ENCODE measurements at places on chromosomes 5 and 9.

GRCh38 chr5:109674596-109674995 lies 15.1 kb upstream of the MAN2A1 start:
- DNase-seq, result no peak

GRCh38 chr5:103693517-103693916 lies 130.9 kb upstream of the NUDT12 start:
- no peak for DNase-seq

DNA sequence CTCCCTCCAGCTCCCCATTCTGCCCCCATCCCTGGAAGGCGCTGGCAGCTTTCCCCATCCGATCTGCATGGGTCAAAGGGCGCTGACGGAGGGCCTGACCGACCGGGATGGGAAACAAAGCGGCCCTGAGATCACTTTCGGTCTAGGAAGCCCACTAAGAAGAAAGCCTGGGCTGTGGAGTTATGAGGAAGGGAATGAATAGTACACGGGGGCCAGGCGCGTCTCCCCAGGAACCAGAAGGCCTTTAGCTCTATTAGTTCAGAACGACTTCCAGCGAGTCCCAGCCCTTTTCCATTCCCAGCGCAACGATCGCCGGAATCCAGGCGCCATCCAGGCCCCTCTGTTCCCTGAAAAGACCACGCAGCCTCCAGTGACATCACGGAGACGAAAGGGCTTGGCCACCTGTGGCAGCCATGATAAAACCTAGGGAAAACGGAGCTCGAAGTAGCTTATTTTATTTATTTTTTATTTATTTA lies 70.1 kb upstream of the CCDC180 start:
- no peak for DNase-seq

- DNase-seq, result no peak
These were observed 207.6 kb upstream of the DMRTA1 start for GRCh38 chr9:22238809-22239684.

- no peak for DNase-seq
These were observed 94.9 kb downstream of the DENND1A start for GRCh38 chr9:123834889-123835562.

- no peak for DNase-seq
These were observed 10.1 kb downstream of the GLIPR2 start for GRCh38 chr9:36146651-36147050.

GRCh38 chr5:175246889-175247520 lies 197.0 kb downstream of the DRD1 start:
- no peak for DNase-seq

DNA sequence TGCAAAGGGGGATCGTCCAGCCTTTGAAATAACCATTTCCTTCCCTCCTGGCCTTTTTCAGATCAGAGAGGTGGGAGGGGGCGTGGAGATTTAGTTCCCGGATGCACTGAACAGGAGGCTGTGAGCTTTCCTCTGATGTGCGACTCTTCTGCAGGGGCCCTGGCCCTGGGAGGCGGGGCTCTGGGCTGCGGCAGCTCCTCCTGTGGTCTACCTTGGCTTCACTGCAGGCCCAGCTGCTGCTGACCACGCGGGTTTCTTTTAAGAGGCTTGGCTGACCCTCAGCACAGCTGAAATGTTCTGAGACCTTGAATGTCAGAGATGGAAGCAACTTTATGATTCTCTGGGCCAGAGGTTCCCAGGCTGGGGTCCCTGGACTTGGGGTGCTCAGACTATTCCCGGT lies 27.0 kb upstream of the COL15A1 start:
- no peak for DNase-seq

DNA sequence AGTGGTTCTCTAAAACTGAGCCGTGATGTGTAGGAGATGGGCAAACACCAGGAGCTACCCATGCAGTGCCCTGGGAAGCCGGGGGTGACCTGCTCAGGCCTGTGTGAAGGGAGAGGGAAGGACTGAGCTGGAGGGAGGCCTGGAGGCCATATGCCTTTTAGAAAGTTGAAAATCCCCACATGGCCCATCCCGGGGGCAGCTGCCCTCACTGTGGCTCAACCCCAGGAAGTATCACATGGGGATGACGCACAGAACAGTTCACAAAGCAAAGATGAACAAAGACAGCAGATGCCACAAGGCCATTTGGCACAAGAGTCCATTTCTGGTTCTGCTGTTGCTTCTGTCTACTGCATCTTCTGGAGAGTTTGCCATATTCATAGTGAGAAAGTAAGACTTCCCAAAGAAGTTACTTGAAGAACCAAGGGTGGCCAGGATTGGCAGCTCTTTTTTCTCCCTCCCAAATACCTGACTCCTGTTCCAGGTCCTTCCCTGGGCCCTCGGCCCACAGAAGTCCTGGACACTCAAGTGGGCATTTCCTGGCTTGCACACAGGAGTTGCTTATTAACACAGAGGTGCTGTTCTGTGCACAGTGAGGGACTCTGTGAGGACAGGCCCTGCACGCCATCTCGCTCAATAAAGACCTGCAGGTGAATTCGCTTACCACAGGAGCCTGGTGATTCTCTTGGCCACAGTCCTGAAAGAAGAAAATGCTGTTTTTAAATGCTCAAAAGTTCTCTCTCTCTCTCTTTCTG lies 25.1 kb downstream of the ACSL6 start:
- no peak for DNase-seq

DNA sequence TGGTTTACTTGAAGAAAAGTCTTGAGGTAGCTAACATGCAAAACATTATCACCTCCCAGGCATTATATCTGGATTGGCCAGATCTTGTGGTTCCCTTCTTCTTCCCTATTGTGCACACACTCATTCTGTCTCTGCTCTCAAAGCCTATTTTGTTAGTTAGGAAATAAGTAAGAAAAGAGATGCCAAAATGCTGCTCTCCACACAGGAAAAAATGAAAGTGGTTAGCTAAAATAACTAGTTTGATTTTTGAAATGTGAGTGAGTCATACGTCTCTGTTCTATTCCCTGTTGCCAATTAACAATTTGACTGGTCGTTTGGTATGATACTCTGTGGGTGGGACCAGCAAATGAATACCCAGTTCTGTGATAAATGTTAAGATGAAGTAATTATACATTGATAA lies 28.1 kb downstream of the LMNB1 start:
- no peak for DNase-seq

- no peak for DNase-seq
These were observed 74.4 kb upstream of the SHISAL2B start for GRCh38 chr5:64615895-64616294.

DNA sequence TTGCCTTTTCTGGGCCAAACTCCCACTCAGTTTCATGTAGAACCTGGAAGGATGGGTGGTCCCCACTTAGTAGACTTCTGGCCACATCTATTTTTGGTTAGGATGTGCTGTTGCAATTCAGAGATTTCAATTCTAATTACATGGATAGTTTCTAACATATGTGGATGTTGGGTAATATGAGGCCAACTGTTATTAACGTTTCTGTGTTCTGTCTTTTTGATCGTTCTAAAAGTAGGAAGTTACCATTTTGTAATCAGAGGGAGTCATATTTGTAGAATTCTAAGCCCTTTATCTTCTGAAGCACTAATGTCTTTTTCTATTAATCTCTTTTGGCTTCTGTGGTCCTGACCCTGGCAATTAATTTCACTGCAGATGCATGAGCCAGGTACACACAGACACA lies 141.6 kb upstream of the SPEF2 start:
- no peak for DNase-seq

DNA sequence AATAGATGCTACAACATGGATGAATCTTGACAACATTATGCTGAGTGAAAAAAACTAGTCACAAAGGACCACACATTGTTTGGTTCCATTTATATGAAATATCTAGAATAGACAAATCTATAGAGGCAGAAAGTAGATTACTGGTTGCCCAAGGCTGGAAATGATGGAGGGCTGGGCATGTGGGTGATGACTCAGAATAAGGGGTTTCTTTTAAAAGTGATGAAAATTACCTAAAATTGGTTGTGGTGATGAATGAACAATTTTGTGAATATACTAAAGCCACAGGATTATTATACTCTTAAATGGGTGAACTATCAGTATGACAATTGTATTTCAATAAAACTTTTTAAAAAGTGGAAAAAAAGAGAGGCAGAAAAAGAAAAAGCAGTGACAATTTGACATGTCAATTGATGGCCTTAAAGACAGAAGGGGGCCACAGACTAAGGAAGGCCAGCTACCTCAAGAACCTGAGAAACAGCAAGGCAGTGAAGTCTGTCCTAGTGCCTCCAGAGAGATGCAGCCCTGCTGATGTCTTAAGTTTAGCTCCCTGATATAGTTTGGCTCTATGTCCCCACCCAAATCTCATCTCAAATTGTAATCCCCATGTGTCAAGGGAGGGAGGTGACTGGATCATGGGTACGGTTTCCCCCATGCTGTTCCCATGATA lies 182.7 kb downstream of the PIK3R1 start:
- no peak for DNase-seq

GRCh38 chr9:93023521-93023815 lies 35.0 kb upstream of the SUSD3 start:
- DNase-seq, result no peak

- DNase-seq, result no peak
These were observed 32.6 kb downstream of the CSNK1A1 start for GRCh38 chr5:149518620-149519019.

DNA sequence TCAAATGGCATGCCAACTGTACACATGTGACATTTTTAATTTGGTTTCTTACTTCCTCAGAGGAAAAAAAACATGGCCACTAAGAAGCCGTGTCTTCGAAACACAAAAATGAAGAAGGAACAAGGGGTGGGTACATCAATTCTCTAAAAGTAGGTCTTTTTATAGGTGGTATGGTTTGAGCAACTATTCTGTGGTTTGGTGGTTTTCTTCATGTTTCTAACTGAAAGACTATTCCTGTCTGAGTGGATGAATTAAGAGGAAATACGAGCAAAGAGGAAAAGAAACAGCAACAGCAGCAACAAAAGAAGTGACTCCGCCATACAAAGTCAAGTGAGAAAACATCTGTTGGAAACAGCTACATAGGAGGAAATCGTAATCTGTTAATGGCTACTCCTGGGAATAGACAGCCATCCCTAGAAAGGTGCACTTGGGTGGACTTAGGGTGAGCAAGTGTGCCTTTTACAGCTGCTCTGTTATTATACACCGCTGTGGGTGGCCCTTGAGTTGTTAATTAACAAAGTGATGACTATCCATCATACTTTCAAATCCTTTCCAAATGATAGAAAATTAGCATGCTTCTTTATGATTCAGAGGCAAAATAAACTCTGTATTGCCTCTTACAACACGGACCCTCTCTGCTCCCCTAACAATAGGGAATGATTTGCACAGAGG lies 575.8 kb downstream of the TLE1 start:
- no peak for DNase-seq

- DNase-seq, result no peak
These were observed 46.9 kb upstream of the CEP78 start for GRCh38 chr9:78189001-78189400.

GRCh38 chr5:91162534-91163381 lies 220.4 kb downstream of the ARRDC3 start:
- peak; percentile 79 for DNase-seq

DNA sequence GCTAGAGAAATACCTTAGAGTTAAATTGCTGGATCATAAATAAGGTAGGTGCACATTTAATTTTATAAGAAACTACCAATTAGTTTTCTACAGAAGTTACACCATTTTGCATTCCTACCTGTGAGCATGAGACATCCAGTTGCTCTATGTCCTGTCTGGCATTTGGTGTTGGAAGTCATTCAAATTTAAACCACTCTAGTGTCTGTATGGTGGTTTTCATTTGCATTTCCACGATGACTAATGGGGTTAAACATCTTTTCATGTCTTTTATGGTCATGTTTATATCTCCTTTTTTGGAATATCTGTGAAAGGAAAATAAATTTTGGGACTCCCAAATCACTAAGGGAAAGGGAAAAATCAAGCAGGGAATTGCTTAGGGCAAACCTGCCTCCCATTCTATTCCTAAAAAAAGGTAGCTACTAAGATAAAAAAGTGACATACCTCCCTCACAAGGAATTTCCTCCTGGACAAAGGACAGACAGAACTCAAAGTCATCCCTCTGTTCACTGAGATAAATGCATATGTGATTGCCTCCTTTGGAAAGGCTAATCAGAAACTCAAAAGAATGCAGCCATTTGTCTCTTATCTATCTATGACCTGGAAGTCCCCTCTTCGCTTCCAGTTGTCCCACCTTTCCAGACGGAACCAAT lies 31.6 kb upstream of the ADCY2 start:
- no peak for DNase-seq

- no peak for DNase-seq
These were observed 18.8 kb upstream of the FCN1 start for GRCh38 chr9:134936346-134937163.

DNA sequence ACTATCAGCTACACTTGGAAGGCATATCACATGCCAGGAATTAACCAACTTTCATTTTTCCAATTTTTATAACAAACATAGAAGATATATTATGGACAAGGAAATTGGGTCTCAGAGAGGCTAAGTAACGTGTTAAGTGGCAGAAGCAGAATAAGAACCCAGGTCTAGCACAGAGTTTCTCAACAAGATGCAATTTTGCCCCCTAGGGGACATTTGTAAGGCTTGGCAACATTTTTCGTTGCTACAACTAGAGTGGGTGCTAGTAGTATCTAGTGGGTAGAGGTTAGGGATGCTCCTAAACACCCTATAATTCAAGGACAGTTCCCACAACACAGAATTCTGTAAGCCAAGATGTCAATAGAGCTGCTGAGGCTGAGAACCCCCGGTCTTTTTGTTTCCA lies 180.6 kb downstream of the SNCAIP start:
- DNase-seq, result peak; percentile 23

DNA sequence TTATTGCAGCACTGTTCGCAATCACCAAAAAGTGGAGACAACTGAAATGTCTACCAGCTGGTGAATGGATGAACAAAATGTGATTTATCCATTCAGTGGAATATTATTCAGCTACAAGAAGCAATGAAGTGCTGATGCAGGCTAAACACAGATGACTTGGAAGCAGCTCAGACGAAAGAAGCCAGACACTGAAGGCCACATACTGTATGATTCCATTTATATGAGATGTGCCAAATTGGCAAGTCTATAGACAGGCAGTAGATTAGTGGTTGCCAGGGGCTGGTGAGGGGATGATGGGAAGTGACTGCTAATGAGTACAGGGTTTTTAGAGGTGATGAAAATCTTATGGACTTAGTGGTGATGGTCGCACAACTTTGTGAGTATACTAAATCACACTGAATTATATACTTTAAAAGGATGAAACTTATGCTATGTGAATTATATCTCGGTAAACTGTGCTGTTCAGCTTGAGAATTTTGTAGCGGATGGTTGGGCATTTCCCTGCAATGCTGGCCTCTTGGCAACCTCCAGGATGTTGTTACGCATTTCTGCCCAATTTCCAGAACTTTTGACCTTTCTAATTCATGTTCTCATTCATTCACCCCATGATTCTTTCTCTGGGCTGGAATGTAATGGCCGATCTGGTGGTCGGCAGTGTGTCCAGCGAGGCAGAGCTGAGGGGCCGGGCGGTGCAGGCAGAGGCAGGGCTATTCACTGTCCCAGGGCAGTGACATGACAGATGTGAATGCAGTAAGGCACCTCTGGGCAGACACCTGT lies 22.0 kb upstream of the WNK2 start:
- DNase-seq, result no peak

DNA sequence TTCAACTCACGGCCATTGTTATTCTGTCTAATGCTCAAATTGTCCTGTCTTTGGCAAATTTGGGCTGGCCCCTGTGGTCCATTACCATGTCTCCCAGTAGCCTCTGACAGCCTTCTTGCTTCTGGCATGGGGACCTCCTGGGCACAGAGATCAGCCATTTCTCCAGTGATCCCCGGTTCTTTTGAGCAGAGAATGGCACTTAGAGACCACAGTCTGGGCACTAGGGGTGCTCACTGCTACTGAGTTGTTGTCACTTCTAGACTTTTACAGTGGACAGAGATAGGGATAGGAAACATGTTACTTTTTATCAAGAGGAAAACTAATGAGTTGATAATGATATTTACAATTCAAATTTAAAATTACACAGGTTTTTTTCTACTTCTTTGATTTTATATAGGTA lies 47.6 kb upstream of the BARHL1 start:
- DNase-seq, result no peak
